ENCODE measurements at places on chromosomes 11 and 22.

GRCh38 chr22:26953012-26953883 lies 295.9 kb downstream of the MIAT start:
- DNase-seq, result no peak

DNA sequence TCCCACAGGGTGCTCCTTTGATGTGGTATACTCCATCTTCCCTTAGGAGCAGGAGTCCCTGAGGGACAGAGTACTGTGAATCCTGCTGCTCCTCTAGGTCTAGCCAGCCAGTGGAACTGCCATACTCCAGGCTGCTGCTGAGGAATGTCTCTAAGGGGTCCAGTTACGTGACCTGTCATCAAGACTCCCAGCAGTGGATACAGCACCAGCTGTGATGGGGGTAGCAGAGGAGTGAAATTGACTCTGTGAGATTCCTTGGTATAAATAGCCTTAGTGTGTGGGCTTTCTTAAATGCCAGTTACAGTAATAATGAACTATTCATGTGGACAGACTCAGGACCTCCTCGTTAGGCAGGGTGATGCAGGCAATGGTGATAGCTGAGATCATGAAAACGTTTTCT lies 140.4 kb upstream of the LUZP2 start:
- no peak for DNase-seq

GRCh38 chr11:109439684-109440083 lies 17.7 kb downstream of the C11orf87 start:
- DNase-seq, result no peak

DNA sequence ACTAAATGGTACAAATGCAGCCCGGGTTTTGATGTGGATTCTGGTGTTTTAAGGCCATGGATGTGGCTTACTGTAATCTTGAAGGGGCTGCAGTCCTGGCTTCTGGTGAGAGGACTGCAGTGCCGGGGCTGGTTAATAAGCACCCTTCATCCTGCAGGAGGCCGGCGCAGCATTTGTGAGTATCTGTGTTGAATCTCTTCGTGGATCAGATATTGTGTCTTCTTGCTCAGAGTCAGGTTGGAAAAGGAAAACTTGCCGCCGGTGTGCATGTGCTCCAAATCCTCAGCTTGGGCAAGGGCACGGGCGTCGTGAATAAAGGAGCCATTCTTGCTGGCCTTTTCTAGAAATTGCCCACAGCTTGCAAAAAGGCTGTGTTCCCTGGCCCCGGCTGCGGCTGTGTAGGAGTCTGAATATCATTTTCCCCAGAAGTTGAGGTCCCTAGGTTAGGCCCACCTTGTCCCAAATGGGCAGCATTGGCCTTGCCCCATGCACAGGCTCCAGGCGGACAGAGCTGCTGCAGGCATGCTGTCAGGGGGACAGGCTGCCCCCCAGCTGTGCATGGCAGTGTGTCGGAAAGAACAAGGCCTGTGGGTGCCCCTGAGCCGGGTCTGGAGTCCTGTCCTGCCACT lies 28.9 kb upstream of the PARVB start:
- DNase-seq, result no peak

DNA sequence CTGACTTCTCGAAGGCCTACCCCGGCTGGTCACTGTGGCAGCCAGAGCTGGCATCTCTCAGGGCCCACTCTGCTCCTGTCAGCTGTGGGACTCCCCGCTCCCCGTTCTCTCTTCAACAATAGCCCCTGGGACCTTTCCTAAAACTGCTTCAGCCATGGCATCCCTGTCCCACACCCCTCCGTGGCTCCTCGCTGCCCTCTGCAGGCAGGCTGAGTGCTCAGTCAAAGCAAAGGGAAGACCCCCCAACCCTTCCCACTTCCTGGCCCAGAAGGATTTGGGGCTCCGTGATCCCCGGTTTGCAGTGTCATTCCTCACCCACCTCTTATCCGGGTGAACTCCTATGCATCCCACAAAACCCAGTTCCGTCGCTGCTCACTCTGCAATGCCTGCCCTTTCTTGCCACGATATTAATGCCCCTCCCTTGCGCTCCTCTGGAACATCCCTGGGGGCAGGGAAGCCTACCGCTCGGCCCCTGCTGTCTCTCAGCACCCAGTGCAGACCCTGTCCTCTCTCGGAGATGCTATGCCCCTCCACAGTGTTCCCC lies 1.6 kb upstream of the TH start:
- DNase-seq, result no peak

GRCh38 chr11:122362381-122362780 lies 246.4 kb upstream of the BLID start:
- DNase-seq, result no peak

GRCh38 chr22:37230673-37231405 lies 13.2 kb downstream of the RAC2 start:
- DNase-seq, result peak; percentile 87

DNA sequence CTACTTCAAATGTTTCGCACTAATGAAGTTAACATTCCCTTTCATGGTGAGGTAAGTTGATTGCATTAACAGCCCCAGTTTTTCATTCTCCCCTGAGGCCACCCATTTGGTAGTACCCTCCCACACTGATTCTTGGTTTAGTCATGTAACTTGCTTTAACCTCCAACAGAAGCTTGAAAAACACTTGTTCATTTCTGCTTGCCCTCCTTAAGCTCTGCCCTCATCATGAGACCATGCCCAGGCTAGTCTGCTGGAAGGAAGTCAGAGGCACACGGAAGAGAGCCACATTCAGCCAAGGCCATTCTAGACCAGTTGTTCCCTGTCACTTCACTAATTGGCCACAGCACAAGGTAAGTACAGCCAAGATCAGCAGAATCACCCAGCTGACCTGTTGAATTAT lies 50.7 kb upstream of the CD44 start:
- DNase-seq, result no peak

DNA sequence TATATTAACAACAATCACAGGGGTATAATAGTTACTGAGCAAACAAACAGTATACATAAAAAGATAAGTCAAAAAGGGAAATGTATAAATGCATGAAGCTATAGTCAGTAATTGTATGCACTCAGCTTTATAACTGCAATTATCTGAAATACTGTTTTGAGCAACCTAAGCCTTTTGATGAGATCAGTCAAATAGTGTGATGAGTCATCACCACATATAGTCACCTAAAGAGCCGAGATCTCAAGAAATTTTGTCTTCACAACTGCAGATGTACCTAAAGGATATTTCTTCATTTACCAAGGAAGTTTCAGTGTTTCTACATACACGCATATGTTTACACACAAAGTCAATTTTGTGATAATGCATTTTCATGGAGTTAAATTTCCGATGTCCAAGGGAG lies 5.4 kb upstream of the OR51A2 start:
- peak; percentile 2 for DNase-seq

DNA sequence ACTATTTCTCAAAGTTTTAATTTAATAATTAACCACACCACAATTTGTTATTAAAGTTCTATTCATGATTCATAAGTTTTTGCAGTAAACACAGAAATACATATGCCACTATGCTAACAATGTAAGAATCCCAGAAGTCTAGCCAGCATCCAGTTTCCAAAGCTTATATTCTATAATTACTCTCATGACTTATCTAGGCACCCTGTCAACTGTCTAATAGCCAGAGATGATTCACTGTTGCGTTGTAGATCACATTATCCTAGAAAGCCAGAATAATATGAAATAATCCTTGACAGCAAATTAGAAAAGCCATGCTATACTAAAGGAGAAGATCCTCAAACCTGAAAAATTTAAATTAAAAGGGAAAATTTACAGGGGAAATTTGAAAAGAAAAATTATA lies 141.0 kb downstream of the SOX6 start:
- DNase-seq, result no peak

DNA sequence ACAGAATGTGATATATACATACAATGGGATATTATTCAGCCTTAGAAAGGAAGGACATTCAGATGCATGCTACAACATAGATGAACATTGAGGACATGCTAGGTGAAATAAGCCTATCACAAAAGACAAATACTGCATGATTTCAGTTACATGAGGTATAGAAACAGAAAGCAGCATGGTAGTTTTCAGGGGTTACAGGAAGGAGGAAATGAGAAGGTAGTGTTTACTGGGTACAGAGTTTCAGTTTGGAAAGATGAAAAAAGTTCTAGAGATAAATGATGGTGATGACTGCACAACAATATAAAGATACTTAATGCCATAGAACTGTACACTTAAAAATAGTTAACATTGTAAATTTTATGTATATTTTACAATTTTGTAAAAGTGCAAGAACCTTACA lies 266.7 kb upstream of the C11orf87 start:
- DNase-seq, result no peak

DNA sequence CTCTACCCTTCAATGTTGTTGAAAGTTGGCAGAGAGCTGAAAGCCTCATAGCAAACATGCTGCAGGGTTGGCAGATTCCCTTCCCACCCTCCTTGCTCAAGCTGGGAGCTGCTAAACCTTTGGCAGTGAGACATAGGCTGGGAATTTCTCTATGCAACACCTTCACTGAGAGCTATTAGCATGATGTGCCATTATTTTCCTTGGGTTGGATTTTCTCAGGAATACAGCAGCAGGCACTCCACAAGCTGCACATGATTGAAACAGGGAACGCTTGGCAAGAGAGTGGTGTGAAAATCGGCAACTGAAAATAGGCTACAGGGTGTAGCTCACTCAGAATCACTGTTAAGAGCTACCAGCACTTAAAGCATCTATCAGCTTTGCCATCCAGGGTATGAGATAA lies 9.6 kb upstream of the ALKBH3 start:
- DNase-seq, result no peak

DNA sequence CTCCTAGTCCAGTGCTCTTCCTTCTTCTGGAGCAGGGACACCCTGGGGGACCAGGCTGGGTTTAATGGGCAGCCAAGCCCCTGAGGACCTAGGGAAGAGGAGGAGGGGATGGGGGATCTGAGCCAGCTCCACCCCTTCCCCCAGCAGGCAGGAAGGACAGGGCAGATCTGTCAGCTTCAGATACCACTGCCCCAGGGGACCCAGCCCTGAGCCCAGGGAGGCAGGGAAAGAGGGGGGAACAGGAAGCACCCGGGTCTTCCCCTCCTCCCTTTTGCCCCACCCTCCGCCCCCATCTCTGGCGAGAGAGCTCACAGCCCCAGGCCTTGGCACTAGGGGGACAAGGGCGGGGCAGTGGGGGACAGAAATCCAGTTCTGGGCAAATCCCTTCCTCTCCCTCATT lies 11.7 kb upstream of the SOX10 start:
- DNase-seq, result no peak

GRCh38 chr11:16526947-16527346 lies 170.6 kb upstream of the SOX6 start:
- DNase-seq, result no peak

All from activated CD4-positive, alpha-beta T cell treated with anti-CD3 and anti-CD28 coated beads, Interleukin-2, amount 50 U/mL, for 16 hours (primary cell).